ENCODE measurements at places on chromosomes 5 and 9.
A peak's percentile ranks its signal among the peaks of the same experiment; 100 is the strongest.

- DNase-seq, result no peak
Measured at GRCh38 chr5:78562714-78563330, 85.8 kb downstream of the LHFPL2 start.

DNA sequence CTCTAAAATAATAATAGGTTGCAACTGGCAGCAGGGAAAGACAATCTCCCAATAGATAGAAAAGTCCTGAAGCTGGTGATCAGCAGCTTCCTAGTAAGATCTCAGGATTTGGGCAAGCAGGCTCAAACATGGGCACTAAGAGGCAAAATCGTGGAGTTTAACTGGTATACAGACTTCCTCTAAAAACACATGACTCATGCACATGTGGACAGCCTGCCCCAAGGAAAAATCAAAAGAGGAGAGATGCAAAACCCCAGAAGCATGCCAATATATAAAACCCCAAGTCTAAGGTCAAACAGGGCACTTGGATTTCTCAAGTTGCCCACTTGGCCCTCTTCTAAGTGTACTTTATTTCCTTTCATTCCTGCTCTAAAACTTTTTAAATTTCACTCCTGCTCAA lies 62.8 kb downstream of the CDKN2A start:
- DNase-seq, result no peak

DNA sequence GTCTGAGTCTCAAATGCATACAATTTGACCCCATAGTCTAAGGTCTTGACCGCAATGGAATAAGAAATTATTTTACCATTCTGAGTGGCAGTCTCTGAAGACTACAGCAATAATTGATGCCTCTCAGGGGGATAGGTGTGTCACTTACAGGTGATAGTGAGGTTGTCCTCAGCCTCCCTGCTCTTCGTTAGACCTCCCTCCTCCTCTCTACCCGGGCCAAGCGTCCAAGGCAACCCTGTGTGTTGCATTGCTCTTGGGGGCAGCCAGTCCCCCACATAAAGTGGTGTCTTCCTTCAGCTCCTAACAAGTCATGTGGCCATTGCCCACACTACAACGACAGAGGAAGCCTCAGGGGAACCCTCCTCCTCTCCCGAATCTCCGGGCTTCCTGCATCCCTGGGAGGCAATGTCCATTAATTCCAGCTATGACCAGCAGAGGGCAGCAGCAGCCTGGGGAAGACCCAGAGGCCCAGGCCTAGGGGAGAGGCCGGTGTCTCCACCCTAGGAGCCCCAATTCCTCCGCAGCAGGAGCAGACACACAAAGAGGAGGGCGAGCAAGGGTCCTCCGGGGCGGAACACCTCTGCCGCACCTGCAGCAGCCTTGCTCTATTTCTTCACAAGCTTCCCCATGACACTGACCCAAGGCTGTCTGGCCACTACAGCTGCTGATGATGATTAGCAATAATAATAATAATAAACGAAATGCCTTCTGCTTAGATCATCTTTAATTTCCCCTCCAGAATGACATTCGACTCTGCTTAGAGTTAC lies 134.8 kb downstream of the KCNIP1 start:
- peak; percentile 43 for DNase-seq

- no peak for DNase-seq
Measured at GRCh38 chr5:79642210-79642609, 30.0 kb downstream of the TENT2 start.

- no peak for DNase-seq
Measured at GRCh38 chr5:107670932-107671741, at the start of gene EFNA5. TSS of gene EFNA5 (minus strand) at chr5:107670937.

DNA sequence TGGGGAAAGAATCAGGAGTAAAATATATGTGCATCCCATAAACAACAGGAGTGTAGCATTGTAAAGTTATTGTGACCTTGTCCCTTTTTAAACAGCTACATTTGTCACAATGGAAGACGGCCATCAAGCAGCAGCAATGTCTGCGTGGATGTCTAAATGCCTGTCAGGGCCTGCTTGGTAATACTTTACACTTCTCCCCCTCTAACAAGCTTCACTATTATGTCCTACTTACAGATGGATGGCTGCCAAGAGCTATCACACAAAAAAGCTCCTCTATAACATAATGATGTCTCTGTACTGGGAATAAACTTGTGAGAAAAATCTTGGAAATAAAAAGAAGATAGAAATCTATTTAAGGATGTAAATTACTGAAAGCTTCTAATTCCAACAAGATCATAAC lies 213.0 kb downstream of the FBXL17 start:
- DNase-seq, result no peak

DNA sequence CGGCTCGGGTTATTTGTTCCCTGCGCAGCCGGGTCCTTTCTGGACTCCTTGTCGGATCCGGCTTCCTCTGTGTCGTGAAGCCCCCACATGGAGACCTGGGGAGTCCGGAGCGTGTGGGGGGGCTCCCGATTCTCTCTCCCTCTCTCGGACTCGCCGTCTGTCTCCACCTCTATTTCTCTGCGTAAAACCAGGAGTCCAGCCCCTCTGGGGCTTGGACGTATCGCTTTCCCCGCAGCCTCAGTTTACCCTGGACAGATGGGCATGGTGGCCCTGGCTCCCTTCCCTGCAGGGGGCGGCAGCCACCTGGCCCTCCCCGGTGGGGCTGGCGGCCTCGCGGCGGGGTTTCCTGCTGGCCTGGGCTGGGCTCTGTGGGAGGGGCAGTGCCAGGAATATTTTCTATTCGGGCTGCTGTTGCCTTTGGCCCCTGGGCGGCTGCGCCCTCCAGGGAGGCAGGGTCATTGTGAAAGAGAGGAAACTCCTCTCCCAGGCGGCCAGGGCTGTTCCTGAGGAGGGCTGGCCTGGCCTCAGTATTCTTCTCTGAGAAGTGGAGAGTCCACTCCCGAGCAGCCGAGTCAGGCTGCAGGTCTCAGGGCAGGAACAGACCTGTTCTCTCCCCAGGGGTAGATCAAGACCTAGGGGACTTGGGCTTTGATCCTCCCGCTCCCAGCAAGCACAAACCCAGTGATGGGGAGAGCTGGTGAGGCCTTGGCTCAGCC lies 665 bp downstream of the ASS1 start:
- no peak for DNase-seq

DNA sequence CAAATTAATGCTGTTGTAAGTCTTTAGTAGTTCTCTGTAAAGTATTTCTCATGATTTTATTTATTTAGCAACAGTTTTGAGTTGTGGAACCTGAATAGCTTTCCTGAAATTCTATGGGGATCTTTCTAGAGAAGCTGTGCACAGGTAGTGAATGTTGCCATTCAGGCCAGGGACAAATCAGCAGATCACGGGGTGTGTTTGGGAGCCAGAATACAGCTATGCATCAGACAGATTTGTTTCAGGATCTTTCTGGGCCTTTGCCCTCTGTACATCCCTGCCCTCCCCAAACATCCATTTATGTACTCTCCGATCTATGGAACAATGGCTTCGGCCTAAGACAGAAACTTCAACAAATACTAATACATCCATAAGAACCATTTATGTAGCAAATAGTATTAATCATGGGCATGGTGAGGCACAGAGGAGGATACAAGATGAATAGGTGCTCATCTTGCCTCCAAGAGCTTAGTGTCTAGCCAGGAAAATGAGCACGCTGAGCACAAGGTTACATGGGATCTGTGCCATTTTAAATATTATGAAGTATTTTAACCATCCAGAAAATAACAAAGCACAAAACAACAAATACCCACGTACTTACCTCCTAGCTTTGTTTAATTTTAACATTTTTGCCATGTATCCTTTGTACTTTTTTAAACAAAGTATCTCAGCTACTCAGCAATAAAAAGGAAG lies 13.1 kb downstream of the ARHGEF37 start:
- no peak for DNase-seq

GRCh38 chr5:87594566-87594965 lies 181.8 kb upstream of the CCNH start:
- DNase-seq, result no peak

- no peak for DNase-seq
Measured at GRCh38 chr5:88821161-88821560, 61.8 kb downstream of the MEF2C start.

DNA sequence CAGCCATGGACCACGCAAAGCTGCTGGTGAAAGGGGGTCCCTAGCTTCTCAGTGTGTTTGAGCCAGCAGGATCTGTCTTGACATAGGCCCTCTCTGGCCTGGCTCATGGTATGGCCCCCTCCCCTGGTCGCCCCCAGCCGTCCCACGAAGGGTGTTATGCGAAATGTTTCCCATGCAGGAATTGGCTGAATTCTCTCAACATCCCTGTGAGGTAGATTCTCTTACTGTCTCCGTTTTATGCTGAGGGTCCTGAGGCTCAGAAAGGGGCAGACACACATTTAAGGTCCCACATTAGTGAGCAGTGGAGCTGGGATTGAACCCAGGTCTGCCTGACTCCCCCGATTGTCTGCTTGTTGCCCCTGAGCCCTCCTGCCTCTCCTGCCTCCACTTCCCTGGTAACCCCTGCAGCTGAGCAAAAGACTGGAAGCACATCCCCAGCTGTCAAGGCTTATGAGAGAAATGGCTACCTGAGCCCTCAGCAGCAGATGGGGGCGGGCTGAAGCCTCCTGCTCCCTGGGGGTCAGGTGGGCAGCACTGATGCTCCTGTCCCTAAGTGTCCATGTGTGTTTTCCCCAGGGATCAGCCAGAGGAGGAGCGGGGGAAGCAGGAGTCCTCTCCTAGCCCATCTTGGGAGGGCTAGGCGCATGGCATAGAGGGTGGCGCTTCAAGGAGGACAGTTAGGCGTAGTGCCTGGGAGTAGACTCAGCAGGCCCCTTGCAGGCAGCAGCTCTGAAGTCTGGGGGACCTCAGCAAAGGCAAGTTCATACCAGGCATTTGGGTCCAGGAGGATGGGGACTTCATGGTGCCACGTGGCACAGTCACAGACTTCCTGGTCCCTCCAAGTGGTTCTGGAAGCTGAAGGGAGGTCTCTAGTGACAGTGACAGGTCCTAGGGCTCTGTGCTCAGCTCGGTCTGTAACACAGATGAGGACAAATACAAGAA lies 49.0 kb upstream of the GARNL3 start:
- DNase-seq, result no peak

GRCh38 chr5:32100691-32101302 lies 73.3 kb downstream of the GOLPH3 start:
- no peak for DNase-seq

DNA sequence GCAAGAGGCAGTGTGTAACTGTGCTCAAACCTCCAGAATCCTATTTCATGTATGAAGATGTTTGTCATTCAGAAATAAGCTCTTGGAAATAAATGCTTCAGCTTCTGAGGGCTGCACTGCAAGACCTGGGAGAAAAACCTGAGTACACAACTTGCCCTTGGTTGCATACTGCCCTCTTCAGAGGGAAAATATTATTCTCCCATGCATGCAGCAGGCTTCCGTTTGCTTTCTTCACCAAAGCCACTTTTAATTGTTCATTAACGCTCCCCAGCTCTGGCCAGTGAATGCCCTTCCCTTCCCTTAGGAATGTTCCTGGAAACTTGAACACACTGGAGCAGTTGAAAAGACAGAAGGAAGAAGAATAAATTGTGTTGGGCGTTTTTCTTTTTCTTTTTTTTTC lies 2.5 kb upstream of the WHRN start:
- DNase-seq, result no peak

DNA sequence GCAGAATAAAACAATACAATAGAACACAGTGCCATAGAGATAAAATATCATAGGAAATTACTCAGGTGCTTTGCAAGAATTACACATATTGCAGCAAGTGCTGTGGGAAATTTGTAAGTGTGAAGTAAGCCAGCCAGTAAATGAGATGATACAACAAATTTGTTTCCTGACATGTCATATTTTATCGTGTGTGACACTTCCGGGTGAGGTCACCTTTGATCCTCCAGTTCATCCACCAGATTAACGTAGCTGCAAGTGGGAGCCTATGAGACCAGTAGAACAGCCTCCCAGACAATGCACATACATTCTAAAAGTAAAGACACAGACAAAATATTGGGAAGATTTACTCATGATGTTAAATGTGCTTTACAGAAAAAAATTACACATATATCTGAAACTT lies 72.2 kb downstream of the PRDM9 start:
- no peak for DNase-seq

DNA sequence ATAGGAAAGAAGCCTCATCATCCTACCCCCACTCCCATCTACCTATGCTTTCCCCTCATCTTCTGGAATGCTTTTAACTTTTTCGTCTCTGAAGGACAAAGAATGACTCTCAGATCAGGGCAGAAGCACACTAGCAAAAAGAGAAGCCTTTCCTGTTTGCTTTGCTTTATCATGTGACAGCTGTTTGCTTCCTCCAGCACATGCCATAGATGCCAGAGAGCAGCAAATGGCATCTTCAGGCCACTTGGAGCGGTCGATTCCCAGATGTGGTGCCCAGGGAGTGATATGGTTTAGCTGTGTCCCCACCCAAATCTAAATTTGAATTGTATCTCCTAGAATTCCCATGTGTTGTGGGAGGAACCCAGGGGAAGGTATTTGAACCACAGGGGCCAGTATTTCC lies 294.8 kb downstream of the GADD45G start:
- DNase-seq, result no peak

DNA sequence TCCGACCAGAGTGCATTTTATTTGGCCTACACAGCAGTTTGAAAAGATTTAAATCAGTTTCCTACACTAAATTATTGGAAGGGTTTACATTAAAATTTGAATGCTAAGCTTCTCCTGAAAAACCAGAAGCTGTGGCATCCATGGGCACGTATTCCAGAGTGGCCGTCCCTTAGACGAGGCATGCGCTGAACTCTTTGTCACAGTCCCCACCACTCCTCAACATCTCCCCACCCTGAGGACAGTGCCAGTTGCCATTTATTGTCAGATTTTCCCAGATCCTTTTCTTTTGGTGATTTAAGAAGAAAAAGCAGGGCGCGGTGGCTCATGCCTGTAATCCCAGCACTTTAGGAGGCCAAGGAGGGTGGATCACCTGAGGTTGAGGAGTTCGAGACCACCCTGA lies 39.9 kb upstream of the UNC5A start:
- DNase-seq, result no peak

DNA sequence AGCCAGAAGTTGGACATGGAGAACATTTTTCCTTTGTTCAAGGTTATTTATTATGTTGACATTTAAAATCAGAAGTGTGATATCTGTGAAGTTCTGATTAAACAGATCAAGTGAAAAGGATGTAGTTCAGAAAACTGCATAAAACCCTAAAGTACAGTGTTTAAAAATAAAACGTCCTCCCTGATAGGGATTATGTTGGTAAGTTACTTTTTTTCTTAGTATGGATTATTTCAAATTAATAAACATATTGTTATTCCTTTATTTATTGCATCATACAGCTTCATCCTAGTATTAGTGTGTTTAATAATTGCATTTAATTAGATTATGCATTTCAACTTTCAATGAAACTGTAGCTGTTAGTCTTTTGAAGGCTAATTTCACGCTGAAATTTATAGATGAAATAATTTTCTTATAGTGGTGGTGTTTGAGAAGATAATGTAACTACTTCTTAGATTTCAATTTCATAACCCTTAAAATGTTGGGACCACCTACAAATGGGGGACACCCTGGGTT lies 157.9 kb upstream of the DMRT1 start:
- DNase-seq, result no peak

- DNase-seq, result no peak
Measured at GRCh38 chr9:115204904-115205453, 87.0 kb upstream of the TNC start.

GRCh38 chr9:68780380-68780712 lies 75.3 kb downstream of the PIP5K1B start:
- no peak for DNase-seq

Measured in CD4-positive, alpha-beta memory T cell (primary cell).